HL-60 (cell line): ENCODE measurements at places on chromosomes 1 and 21.

- no peak for DNase-seq
These were observed 37.5 kb upstream of the KCTD3 start for GRCh38 chr1:215529571-215529970.

DNA sequence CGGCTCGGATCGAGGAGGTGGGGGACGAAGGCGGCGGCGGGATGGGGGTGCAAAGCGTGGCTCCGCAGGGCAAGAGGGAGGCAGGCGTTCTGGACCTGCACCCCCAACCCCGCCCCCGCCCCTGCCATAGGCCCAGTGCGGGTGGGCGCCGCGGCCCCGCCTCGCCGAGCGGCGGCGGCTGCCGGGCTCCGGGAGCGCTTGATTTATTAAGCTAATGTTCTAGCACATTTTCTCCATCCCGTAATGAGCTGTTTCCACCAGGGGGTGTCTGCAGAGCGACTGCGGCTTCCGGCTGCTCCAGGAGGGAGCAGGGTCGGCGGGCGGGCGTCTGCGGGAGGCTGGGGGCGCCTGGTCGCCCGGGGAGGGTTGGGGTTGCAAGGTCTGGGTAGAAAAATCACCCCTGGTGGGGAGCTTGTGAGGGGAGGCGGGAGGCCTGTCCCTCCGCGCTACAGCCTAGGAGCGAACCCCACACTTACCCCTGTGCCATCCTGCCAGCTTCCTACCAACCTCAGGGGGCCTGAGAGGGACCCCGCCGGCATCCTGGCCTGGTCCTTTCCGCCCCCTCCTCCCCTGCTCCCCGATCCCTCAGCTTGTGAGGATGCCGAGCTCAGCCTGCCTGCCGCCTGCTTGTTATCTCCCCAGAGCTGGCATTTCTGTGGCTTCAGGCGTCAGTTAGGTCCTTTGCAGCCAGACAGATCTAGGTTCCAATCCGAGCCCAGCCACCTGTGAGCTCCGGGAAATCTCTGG is 48.5 kb upstream of the ACOT11 start:
- peak; percentile 64 for DNase-seq

- no peak for DNase-seq
These were observed 15.1 kb downstream of the STUM start for GRCh38 chr1:226563666-226564065.

DNA sequence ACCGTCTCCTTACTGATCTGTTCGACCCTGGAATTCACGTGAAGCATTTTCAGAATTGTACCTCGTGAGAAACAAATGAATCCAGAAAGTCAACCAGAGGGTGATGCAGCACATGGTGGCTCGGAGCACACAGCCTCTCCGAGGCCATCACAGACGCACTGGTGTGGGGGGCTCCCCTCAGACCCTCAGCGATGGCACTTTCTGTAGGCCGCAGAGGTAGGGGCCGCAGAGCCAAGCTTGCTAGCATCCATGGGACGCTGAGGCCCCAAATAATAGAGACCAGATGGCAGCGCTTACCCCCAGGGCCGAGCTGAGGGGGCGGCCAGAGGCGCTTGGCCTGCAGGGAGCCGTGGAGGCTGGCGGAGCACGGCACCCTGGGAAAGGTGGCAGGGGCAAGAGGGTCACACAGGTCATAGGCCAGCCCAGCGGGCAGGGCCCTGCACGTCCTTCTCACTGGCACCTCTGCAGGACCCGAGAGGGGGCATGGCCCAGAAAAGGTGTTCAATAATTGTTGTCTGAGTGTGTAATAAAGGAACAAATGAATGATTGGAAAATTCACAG is 28.1 kb upstream of the COL6A2 start:
- DNase-seq = no peak

GRCh38 chr21:34928637-34929036 is 120.5 kb downstream of the RUNX1 start:
- DNase-seq = no peak

DNA sequence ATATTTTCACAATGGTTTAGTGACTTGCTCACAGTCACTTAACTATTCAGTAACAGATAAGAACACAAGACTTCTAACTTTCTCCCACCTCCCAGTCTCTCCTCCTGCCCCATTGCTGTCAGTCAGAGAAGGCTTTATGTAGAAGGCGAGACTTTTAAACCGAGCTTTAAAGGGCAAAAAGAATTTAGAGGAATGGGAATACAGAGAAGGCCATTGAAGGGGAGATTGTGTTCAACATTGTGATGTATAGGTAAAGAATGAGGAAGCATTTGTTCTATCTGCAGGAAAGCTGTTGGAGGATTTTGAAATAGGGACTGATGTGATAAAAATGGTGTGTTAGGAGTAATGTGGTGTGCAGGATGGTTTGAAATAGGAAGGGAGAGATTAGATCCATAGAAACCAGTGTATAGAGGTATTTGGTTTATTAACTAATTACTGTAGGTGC is 7.3 kb downstream of the POU2F1 start:
- no peak for DNase-seq

GRCh38 chr1:111980686-111981085 is 8.8 kb downstream of the KCND3 start:
- DNase-seq = no peak

- no peak for DNase-seq
These were observed 671 bp downstream of the HNRNPU start for GRCh38 chr1:244863491-244864252.
